ENCODE measurements at places on chromosomes 6 and 20.

- no peak for DNase-seq
Observed at GRCh38 chr20:31670371-31671228, 32.9 kb downstream of the COX4I2 start.

DNA sequence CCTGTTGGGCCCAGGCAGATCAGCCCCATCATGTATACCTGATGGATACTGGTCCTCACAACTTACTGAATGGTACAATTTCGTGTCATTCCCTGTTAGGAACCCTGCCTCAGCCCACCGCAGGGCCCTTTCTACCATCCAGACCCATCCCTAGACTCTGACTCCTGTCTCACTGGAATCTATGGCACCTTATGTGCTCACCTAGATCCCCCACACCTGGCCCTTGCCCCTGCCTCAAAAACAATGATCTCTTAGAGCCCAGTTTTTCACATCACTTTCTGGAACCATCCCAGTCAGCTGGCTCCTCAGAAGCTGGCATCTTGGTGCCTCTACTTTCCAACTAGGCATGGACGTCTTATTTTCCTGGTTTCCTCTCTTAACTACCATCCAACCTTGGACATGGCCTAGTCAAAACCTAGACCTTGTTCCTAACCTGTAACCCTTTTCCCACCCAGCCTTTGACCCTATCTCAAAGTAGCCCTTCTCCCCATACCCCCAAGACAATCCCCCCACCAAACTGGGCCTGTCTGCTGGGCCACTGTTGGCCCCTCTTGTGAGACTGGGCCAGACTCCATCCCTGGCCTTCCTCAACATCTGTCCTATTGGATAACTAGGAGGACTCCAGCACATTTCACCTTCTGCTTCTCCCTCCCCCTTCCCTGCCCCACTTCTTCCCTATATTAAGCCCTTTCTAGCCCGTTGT, 981 bp downstream of the HM13 start:
- DNase-seq: no peak

- DNase-seq: no peak
Observed at GRCh38 chr6:128493877-128494276, 26.5 kb downstream of the PTPRK start.

DNA sequence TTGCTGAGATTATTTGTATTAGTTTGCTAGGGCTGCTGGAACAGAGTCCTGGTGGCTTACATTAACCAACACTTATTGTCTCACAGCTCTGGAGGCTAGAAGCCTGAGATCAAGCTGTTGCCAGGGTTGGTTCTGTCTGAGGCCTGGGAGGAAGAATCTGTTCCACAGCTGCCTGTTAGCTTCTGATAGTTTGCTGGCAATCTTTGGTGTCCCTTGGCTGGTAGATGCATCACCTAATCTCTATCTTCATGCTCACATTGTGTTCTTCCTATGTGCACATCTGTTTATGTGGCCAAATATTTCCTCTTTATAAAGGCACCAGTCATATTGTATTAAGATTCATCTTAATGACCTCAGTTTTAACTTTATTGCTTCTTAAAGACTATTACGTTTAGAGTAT, 19.5 kb downstream of the SF3B5 start:
- no peak for DNase-seq

DNA sequence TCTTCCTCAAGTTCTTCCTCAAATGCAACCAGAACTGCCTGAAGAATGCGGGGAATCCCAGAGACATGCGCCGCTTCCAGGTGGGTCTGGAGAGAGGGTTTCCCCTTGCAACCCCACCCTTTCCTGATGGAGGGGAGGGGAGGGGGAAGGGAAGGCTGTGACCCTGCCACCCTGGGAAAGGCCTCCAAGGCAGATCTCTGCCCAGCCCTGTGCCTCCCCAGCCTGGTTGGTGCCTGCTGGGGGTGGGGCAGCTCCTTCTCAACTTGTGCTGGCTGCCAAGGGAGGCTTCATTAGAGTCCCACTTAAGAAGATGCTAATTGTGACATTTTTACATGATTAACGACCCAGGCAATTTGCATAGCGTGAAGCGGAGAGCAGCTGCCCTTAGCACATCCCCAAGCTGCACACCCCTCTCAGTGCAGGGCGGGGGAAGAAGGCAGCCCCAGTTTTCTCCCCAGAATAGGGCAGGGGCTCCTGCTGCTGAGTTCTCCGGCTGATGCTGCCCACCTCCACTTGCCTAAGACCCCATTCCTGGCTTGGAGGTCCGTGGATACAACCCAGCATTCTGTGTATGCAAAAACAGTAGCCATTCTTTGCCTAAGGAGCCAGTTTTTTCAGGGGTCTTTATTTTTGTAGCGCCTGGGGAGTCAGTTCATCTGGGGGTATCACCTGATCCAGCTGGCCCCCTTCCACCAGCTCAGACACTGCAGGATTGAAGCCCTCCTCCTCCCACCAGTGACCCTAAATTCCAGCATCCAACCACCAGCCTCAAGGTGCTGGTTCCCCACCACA, 51.7 kb downstream of the CPXM1 start:
- DNase-seq: no peak

GRCh38 chr6:75396005-75396800, 97.4 kb downstream of the FILIP1 start:
- DNase-seq: no peak

- no peak for DNase-seq
Observed at GRCh38 chr6:150377211-150377781, 8.5 kb downstream of the IYD start.

DNA sequence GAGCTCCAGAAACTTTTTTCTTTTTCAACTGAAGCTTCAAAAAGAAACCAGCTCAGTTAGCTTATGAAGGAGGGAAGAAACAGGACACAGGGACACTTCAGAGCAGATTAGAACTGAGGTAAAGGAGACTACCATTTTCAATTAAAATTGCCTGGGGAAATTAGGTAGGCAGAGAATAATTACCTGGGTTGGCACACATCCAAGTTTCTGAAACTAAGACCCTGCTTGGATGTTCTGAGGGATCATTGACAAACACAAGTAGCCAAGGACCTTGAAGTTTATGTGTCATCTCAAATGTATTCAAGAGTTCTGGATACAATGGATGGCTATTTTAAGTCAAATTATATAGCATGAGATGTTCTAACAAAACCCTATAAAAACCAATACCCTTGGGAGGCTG, 137.6 kb downstream of the PLCB4 start:
- DNase-seq: no peak

DNA sequence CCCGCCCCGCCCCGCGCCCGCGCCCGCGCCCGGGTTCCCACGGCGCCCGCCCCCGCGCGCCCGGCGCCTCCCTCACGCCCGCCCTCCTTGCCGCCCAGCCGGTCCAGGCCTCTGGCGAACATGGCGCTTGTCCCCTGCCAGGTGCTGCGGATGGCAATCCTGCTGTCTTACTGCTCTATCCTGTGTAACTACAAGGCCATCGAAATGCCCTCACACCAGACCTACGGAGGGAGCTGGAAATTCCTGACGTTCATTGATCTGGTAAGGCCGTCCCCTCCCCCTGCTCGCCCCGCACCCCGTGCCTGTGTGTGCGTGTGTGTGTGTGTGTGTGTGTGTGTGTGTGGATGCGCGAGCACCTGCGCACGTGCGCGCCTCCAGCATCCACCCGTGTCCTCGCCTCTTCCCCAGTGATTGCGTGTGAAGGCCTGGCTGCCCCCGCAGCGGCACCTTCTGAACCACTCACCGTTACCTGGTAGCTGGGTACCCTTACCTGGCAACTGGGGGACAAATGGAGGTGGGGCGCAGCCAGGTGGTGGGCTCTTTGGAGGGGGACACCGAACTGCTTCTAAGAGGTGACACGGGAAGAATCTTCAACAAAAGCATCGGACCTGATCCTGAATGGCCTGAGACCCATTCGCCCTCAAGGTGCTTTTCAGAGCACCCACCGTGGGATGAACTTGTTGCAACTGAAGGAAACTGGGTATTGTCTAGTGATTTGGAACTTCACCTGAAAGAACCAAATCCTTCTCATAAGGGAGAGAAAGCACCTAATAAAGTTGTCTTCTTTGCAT, at the start of gene AIG1:
Gene AIG1, plus strand, starts transcription at position 84 of the 791 bp plus-strand sequence. Its CDS starts 37 bp downstream, at position 121.
- peak; percentile 25 for DNase-seq

- no peak for DNase-seq
Observed at GRCh38 chr20:16518784-16519084, 54.5 kb downstream of the KIF16B start.

- DNase-seq: no peak
Observed at GRCh38 chr6:68951270-68951669, 316.2 kb downstream of the ADGRB3 start.

DNA sequence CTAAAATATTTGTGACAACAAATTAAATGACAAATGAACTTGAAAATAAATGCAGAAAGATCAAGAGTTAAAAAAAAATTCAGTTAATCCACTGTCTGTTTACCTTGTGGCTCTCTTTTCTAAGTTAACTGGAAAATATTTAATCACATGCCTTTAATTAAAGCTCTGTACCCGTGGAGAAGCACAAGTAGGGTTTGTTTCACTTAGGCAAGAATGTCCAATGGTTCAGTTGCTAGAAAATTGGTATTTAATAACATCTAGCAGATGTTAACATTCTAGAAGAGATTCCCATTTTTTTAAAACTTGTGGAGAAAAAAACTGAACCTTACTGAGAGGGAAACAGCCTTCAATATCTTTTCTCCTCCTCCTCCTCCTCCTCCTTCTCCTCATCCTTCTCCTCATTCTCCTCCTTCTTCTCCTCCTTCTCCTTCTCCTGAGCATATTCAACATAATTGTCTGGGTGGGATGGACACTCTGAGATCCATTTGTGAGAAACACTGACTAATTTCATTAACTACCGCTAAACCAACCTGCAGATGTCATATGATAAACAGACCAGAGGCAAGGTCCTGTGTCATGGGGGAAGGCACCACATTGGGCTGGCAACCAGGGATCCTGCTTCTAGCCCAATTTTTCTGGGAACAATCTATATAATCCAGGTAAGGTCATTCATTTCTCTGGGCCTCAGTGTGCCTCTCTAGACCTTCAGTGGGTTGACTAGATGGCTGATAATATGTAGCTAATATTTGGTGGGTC, 44.1 kb upstream of the AKIRIN2 start:
- no peak for DNase-seq

- DNase-seq: no peak
Observed at GRCh38 chr6:22024973-22025467, 271.8 kb downstream of the PRL start.

DNA sequence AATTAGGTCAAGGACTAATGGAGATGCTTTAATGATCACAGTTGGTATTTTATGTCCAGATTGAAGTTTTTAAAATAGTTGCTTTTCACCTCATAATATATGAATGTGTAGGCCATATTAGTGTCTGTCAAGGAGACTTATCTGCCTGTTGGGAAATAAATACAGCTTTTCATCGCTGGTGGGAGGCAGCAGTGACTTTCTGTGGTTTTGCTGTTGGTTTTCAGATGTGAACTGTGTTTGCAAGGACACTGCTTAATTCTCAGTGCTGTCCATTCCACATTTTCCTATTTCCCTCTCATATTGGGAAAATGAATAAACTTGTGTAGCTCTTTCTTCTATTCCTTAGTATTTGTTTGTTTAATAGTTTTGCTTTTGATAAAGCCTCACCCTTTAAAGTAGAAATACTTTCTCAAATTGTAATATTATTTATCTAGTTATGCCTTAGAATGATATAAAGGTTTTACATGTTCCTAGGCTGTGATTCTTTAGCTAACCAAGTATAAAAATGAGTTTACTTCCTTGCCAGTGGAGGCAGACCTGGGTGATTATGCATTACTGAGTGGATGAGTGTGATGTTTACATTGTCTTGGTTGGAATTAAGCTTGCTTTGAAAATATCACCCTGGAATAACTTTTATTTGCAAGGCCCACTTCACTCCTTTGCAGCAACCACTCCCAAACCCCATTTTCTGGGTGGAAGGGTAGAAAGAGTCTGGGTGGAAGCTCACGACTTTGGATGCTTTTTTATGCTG, 3.3 kb downstream of the PLCB4 start:
- no peak for DNase-seq

DNA sequence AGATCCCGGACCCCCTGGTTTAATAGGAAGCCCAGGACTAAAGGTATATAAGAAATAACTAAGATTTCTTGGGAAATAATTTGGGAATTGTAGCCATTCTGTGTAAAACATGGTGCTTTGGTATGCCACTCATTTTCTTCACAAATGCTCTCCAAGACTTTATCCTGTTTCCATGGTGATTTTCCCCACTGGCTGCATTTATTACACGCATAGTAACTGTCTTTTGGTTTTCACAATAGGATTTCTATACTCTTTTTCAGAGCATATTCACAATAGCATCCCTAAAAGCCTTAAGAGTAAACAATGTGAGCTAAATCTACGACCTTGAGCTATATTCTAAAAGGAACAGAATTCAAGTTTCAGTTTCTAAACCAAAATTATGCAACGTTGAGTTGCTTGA, 160.8 kb downstream of the COL9A1 start:
- DNase-seq: no peak

DNA sequence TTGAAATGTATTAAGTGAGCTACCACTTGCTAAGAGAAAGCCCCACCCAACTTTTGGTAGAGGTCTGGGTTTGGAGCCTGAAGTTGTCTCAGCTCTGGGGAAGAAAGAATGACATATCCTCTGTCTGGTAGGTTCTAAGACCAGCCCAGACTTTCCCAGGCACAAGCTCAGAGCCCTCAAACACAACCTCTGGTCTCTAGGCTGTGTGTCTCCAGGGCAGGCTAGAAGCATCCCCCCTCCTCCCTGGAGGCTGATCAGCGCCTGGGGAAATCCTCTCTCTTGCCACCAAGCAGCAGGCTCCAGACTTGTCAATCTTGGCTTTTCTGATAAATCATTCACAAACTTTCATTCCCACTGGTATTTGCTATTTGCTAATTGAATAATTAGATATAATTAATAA, 226.5 kb upstream of the CST7 start:
- no peak for DNase-seq

GRCh38 chr6:62150048-62150663, 135.9 kb downstream of the KHDRBS2 start:
- no peak for DNase-seq

- no peak for DNase-seq
Observed at GRCh38 chr20:25178563-25179438, 16.7 kb upstream of the ENTPD6 start.

- no peak for DNase-seq
Observed at GRCh38 chr6:169854083-169854725, 102.8 kb downstream of the ERMARD start.

- DNase-seq: no peak
Observed at GRCh38 chr6:13339863-13340630, 11.7 kb upstream of the TBC1D7 start.

- no peak for DNase-seq
Observed at GRCh38 chr20:9927224-9927623, 88.3 kb upstream of the PAK5 start.

DNA sequence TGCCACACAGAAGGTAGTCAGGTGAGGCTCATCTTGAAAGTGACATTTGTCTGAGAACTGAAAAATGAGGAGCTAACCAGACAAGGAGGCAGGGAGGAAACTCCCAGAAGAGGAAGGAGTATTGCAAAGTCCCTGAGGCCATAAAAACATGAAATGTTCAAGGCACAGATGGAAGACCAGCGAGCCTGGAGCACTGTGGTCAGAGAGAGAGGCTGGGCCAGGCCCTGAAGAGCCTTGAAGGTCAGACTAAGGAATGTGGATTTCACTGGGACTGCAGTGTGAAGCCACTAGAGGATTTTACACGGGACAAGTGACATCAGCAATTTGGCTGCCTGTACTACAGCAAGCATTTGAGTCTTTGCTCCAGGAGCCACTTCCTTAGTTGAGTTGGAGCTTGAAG, 21.1 kb upstream of the TMEM181 start:
- DNase-seq: no peak

GRCh38 chr20:18727032-18727508, 86.5 kb upstream of the SCP2D1 start:
- DNase-seq: no peak
